ENCODE measurements at places on chromosomes 2 and 18.

DNA sequence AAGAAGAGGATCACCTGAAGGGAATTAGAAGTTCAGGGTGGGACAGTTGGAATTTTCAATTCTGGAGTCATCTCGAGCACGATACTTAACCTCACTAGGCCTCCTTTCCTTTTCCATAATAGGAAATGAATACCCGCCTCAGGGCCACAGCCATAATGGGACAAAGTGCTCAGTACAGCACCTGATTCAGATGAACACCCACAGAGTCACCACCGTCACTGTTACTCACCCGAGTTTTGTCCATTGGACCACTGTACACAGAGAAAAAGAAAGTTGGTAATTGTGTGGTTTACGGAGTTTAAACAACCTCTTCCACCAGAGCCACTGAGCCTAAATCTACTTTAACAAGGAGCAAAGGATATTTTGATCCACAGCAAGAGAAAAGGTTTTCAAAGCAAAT lies 122.0 kb upstream of the NDUFV2 start:
- H3K27ac ChIP-seq = no peak overlapping the region
- peaks cover 6% of the 10 kb centered on the region for H3K27me3 ChIP-seq
- no peaks in the 10 kb centered on the region for H3K36me3 ChIP-seq
- no peaks in the 10 kb centered on the region for H3K4me1 ChIP-seq

- H3K4me3 ChIP-seq = no peak overlapping the region
- H3K27ac ChIP-seq = no peak overlapping the region
- H3K4me1 ChIP-seq = no peaks in the 10 kb centered on the region
- H3K36me3 ChIP-seq = no peaks in the 10 kb centered on the region
- DNase-seq = no peak
Measured at GRCh38 chr2:19670303-19670702, 231.5 kb downstream of the TTC32 start.

- H3K27ac ChIP-seq = no peak overlapping the region
- no peaks in the 10 kb centered on the region for H3K36me3 ChIP-seq
- H3K27me3 ChIP-seq = peaks cover 3% of the 10 kb centered on the region
- DNase-seq = no peak
Measured at GRCh38 chr2:10524851-10525572, 76.9 kb upstream of the ODC1 start.

DNA sequence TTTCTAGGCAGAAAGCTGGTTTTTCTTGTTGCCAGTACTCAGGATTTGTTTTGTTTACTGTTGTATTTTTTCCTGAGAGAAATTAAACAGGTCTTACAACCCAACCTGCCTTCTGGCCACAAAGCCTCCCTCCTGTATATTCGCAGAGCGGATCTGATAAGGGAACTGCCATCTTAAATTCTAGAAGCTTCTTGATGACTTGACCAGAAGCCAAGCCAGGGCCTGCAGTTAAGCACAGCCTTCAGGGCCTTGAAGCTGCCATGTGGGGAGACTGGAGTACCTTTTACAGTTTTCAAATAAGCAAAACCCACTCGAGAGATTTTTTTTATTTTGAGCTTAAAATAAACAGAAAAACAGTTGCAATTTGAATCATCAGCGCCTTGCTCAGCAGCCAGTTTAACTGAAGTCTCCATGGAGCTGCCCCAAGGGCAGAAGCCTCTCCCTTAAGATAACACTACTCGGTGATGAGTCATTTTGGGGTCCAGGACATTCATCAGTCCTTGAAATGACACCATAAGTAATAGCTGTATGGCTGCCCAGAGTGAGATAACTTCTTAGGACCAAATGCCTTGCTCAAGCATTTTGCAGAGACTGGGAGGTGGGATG lies 51.5 kb upstream of the PHLPP1 start:
- H3K4me1 ChIP-seq = peaks cover 3% of the 10 kb centered on the region
- no peaks in the 10 kb centered on the region for H3K36me3 ChIP-seq

DNA sequence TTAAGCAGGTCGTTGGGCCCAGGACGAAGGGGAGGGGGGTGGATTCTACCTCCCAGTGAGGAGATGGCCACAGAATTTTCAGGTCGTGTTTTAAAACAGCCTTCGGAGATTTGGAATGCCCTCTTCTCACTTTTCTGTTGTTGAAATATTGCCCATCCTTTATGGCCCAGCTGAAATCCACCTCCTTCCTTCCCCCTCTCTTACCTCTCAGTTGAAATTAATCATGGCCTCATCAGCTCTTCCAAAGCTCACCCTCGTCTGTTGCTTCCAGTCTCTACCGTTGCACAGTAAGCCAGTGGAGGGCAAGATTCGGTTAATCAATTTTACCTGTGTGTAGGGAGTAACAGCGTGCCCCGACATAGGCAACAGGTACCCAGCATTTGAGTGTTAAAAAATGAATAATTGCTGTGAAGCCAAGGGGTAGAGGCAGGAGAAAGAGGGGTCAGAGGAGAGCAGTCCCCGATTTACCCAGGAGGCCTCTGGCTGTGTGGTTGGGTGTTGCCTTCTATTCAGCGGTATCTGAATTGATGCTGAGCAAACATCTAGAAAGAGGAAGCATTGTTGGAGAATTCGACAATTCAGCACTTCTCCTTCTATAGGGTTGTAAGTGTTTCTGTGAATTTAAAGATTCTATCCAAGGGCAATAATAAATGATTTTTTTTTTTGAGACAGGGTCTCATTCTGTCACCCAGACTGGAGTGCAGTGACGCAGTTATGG lies 8.6 kb upstream of the PDIA6 start:
- DNase-seq = no peak
- peaks cover 53% of the 10 kb centered on the region for H3K27me3 ChIP-seq
- H3K27ac ChIP-seq = no peak overlapping the region
- no peaks in the 10 kb centered on the region for H3K36me3 ChIP-seq

GRCh38 chr18:54192900-54193299 lies 31.6 kb downstream of the MBD2 start:
- H3K27ac ChIP-seq = no peak overlapping the region
- peaks cover 8% of the 10 kb centered on the region for H3K4me1 ChIP-seq
- no peak for DNase-seq
- H3K4me3 ChIP-seq = no peak overlapping the region

- DNase-seq = peak; percentile 78
- H3K27ac ChIP-seq = peak overlapping the region; percentile 96
- H3K4me1 ChIP-seq = peaks cover 64% of the 10 kb centered on the region
- no peaks in the 10 kb centered on the region for H3K27me3 ChIP-seq
Measured at GRCh38 chr2:126658905-126659561, 3.1 kb downstream of the GYPC start.

DNA sequence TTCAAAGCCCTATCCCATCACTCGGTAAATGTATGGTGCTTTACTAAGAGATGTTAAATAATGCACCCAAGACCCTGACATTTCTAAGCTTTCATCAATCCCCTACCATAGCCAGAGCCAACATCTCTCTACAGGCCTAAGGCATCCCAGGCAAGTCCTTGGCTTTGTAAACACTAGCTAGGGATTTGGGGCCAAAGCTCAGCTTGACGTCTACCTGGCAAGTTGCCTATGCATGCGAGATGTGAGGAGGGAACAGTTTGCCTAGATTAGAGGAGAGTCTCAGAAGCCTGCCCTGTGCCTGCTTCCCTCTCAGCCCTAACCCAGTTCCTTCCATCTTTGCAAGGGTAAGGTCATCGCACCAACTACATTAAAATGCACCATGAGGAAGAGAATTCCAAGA lies 221.5 kb upstream of the NCKAP5 start:
- no peaks in the 10 kb centered on the region for H3K27me3 ChIP-seq
- DNase-seq = no peak
- H3K4me3 ChIP-seq = no peak overlapping the region

GRCh38 chr18:76475450-76476194 lies 19.4 kb downstream of the ZNF516 start:
- H3K27ac ChIP-seq = no peak overlapping the region
- no peak for DNase-seq
- H3K4me1 ChIP-seq = peaks cover 9% of the 10 kb centered on the region
- H3K36me3 ChIP-seq = no peaks in the 10 kb centered on the region

DNA sequence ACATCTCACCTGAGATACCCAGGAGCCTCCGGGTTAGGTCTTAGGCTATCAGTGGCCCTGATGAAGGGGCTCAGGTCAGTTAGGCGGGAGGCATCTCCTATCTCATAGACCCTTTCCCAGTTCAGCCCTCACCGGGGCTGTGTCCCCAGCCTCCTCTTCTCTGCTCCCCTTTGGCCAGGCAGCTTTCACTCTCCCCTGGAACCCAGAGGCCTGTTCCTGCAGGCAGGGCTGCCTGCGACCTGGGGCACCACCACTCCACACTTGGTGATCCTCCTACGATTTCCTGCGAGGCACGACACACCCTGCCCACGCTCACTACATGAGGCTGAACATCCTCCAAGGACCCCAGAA lies 51.2 kb downstream of the SFXN5 start:
- no peaks in the 10 kb centered on the region for H3K36me3 ChIP-seq
- H3K4me3 ChIP-seq = no peak overlapping the region
- H3K27ac ChIP-seq = no peak overlapping the region
- no peaks in the 10 kb centered on the region for H3K27me3 ChIP-seq
- no peak for DNase-seq

GRCh38 chr18:3265564-3266033 lies 3.7 kb downstream of the MYL12B start:
- DNase-seq = no peak
- no peak overlapping the region for H3K27ac ChIP-seq
- peaks cover 36% of the 10 kb centered on the region for H3K36me3 ChIP-seq
- H3K4me3 ChIP-seq = peak overlapping the region; percentile 22
- H3K27me3 ChIP-seq = no peaks in the 10 kb centered on the region

DNA sequence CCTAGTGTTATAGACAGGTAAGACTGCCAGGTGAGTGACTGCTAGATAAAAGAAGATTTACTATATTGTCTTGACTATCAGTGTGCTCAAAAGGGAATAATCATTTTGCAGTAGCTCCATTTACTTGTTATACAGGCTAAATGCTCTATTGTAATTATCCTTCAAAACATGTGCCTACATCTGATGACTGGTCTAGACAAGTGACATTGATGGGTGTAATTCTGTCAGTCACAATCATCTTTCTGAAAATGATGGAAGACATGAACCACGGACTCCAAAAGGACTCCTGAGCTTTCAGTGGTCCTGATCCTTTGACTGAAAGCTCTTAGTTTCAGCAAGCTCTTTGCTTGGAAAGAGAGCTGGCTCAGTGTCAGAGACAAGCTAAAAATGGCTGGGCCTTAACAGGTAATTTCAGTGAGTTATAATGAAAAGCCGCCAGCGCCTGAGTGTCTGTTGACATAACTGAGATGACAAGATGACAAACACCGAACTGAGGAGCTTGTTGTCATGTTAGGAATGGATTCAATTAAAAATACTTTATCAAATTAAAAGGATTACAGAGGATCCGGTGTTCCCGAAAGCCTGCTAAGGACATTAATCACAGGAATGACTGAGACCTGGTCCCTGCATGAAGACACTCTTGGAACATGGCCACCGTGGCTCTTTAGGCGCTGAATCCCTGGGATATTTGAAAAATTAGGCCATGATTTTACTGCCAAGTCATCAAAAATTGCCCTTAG lies 141.7 kb downstream of the CMPK2 start:
- no peaks in the 10 kb centered on the region for H3K4me1 ChIP-seq
- H3K36me3 ChIP-seq = no peaks in the 10 kb centered on the region
- no peak for DNase-seq
- no peak overlapping the region for H3K27ac ChIP-seq

DNA sequence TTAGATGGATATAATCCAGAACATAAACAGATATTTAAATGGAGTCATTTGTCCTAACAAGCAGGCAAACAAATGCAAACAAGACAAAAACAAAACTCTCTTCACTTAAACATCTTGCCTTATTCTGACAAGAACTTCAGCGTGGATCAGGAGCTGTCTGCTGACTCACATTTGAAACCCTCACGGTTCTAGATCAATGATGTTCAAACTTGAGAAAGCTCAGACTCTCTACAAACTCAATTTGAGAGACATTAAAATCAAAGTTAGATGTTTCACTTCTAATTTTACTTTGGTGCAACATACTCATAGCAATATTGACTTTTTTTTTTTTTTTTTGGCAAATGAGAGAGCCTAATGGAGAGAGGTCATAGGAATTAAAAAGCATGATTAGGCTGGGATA lies 362.8 kb upstream of the SLC14A2 start:
- no peak overlapping the region for H3K4me3 ChIP-seq
- DNase-seq = no peak
- no peaks in the 10 kb centered on the region for H3K4me1 ChIP-seq

DNA sequence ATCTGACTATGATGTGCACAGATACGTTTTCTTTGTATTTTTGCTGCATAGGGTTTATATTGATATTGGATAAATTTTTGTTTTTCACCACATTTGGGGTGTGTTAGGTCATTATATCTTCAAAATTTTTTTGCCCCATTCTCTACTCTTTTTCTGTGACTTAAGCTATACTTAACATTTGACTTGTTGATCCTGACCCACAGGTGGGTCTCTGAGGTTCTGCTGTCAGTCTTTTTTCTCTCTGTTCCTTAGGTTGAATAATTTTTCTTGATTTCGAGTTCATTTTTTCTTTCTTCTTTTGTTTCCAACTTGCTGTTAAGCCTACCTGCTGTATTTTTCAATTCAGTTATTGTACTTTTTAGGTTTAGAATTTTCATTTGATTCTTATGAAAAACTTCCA lies 12.1 kb downstream of the RAB3GAP1 start:
- peaks cover 1% of the 10 kb centered on the region for H3K4me1 ChIP-seq
- H3K4me3 ChIP-seq = no peak overlapping the region
- DNase-seq = no peak
- H3K27ac ChIP-seq = no peak overlapping the region
- no peaks in the 10 kb centered on the region for H3K27me3 ChIP-seq

DNA sequence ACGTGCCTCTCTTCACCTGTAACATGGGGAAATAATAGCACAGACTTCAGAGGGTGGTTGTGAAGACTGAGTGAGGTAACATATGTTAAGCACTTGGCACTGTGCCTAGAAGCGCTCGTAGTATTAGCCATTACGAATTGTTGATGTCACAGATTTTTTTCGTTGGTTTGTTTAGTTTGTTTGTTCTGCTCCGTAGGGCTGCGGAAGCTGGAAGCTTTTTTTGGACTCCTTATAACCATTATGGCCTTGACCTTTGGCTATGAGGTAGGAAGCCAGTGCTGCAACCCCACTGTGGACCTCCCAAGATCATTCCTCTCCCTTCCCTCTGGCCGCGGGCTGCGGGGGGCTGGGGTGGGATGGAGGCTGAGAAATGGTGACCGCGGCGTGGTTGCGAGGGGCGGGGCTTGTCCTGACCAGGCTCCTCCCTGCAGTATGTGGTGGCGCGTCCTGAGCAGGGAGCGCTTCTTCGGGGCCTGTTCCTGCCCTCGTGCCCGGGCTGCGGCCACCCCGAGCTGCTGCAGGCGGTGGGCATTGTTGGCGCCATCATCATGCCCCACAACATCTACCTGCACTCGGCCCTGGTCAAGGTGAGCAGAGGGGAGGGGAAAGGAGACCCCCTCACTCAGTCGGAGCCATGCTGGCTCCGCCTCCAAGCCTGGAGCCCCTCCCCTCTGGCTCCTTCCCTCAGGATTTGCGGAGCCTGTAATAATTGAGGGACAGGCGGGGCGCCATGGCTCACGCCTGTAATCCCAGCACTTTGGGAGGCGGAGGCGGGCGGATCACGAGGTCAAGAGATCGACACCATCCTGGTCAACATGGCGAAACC lies 5.5 kb downstream of the SLC11A1 start:
- H3K27ac ChIP-seq = no peak overlapping the region
- peaks cover 2% of the 10 kb centered on the region for H3K27me3 ChIP-seq
- peak overlapping the region; percentile 19 for H3K4me3 ChIP-seq
- H3K36me3 ChIP-seq = no peaks in the 10 kb centered on the region
- H3K4me1 ChIP-seq = peaks cover 2% of the 10 kb centered on the region

Measured in T-helper 2 cell treated with Interferon-gamma antibody and Interleukin-4, amounts not matched to agents 5 μg/mL and 100 μg/mL, for 36 hours (primary cell).